ENCODE measurements at places on chromosomes 7 and 10. TPM values are rescaled to one million over a fixed set of nuclear protein-coding genes. Genes with fewer than 3 reads are reported as not detected.
A peak's percentile ranks its signal among the peaks of the same experiment; 100 is the strongest.

- no peak overlapping the region for H3K4me3 ChIP-seq
- no peaks in the 10 kb centered on the region for H3K36me3 ChIP-seq
- no peaks in the 10 kb centered on the region for H3K4me1 ChIP-seq
- H3K27ac ChIP-seq: no peak overlapping the region
Observed at GRCh38 chr7:111004310-111004901, 86.5 kb upstream of the LRRN3 start.

- H3K27ac ChIP-seq: no peak overlapping the region
- H3K27me3 ChIP-seq: no peaks in the 10 kb centered on the region
- no peaks in the 10 kb centered on the region for H3K4me1 ChIP-seq
Observed at GRCh38 chr7:38478404-38478803, 152.8 kb downstream of the AMPH start.

The MBLAC1 gene
- 1.7 TPM for total RNA-seq

DNA sequence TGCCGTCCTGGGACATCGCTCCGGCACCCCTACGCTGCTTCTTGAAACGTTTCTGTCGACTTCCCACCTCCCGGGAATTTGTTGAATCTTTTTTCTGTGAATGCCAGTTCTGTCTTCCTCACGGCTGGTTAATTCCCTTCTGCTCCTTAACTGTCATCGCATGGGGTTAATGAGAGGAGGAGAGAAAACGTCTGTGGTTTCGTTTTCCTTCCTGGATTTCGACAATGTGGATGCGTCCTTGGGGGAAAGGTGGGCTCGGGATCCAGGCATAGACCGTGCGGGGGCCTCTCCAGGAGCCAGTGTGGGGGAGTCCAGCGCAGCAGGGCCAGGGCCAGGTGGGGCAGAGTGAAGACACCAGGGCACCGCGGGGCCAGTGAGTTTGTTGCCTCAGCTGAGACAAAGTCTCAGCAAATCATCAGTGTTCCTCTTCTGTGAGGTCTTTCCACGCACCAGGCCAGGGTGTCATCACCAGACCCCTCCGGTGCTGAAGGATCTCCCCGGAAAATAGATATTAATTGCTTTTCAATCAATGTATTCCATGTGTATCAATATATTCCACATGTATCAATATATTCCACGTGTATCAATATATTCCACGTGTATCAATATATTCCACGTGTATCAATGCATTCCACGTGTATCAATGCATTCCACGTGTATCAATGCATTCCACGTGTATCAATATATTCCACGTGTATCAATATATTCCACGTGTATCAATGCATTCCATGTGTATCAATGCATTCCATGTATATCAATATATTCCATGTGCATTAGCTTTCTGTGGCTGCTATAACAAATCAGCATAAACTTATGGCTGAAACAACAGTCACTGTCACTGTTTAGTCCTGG lies 33.7 kb upstream of the CFAP46 start:
- H3K27me3 ChIP-seq: no peaks in the 10 kb centered on the region
- DNase-seq: no peak
- H3K4me3 ChIP-seq: no peak overlapping the region
- no peaks in the 10 kb centered on the region for H3K36me3 ChIP-seq
- peaks cover 4% of the 10 kb centered on the region for H3K4me1 ChIP-seq

GRCh38 chr10:4698075-4698474 lies 127.9 kb upstream of the AKR1E2 start:
- H3K4me1 ChIP-seq: no peaks in the 10 kb centered on the region
- H3K4me3 ChIP-seq: no peak overlapping the region
- DNase-seq: no peak

The C10orf143 gene
- 2.0 TPM for total RNA-seq

DNA sequence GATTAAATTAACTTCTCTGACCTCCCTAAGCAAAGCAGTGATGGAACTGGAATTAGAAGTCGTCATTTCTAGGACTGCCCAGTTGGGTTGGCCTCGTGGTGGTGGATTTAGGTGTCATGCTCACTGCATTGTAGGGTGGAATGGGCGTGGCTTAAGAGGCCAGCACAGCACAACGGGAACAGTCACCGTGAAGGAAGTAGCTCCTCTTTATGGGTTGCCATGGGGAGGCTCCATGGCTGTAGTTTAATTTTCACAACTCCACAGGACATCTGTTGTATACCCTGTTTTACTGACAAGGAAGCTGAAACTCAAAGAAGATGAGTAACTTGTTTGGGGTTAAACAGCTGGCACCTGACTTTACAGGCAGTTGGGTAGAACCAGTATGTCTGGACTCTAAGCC lies 208.3 kb downstream of the CELF2 start:
- H3K4me3 ChIP-seq: no peak overlapping the region
- no peak for DNase-seq
- H3K36me3 ChIP-seq: no peaks in the 10 kb centered on the region
- no peaks in the 10 kb centered on the region for H3K27me3 ChIP-seq

DNA sequence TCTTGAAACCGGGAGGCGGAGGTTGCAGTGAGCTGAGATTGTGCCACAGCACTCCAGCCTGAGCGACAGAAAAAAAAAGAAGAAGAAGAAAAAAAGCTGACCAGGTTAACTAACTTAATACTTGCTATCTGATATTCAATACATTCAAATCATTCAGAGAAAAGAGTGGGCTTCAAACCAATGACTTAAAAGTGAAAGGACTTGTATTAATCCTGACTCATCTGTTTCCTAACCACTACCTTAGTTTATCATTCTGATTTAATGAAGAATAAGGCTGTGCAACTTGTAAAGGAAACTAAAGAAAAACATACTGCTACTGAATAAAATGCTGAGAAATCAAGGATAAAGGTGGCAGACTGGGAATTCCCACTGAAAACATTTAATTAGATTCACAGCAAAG lies 128.4 kb downstream of the NRBF2 start:
- H3K27me3 ChIP-seq: no peaks in the 10 kb centered on the region
- no peak overlapping the region for H3K27ac ChIP-seq
- no peak overlapping the region for H3K4me3 ChIP-seq
- peaks cover 5% of the 10 kb centered on the region for H3K36me3 ChIP-seq
- no peaks in the 10 kb centered on the region for H3K4me1 ChIP-seq

- no peaks in the 10 kb centered on the region for H3K27me3 ChIP-seq
- no peaks in the 10 kb centered on the region for H3K4me1 ChIP-seq
- H3K27ac ChIP-seq: no peak overlapping the region
- DNase-seq: peak; percentile 41
- H3K36me3 ChIP-seq: no peaks in the 10 kb centered on the region
Observed at GRCh38 chr10:126058104-126058503, 161.7 kb downstream of the FANK1 start.

The FBXO24 gene
- total RNA-seq: 0.59 TPM

- H3K4me1 ChIP-seq: no peaks in the 10 kb centered on the region
- no peaks in the 10 kb centered on the region for H3K36me3 ChIP-seq
- H3K4me3 ChIP-seq: peak overlapping the region; percentile 89
- H3K27me3 ChIP-seq: no peaks in the 10 kb centered on the region
- peak overlapping the region; percentile 64 for H3K27ac ChIP-seq
- peak; percentile 27 for DNase-seq
Observed at GRCh38 chr10:101354328-101355071, 535 bp downstream of the BTRC start.

DNA sequence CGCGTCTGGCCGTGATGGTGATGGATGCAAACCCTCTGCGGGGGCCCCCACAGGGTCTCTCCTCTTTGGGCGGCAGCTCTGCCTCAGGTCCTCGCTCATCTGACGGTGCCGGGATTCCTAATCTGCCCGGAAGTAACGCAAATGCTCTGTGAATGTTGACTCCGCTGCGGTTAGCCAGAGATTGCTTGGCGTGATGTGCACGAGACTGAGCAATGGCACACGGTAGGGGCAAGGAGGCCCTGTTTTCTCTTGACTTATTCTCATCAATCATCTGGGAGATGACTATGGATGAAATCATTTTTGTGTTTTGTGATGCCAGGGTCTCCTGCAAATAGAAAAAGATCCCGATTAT lies 116.5 kb upstream of the ADAM12 start:
- H3K27me3 ChIP-seq: no peaks in the 10 kb centered on the region
- H3K36me3 ChIP-seq: no peaks in the 10 kb centered on the region
- H3K4me3 ChIP-seq: no peak overlapping the region
- no peaks in the 10 kb centered on the region for H3K4me1 ChIP-seq
- no peak for DNase-seq

GRCh38 chr10:75347186-75347585 lies 54.4 kb downstream of the ZNF503 start:
- no peak overlapping the region for H3K4me3 ChIP-seq
- no peaks in the 10 kb centered on the region for H3K4me1 ChIP-seq
- H3K36me3 ChIP-seq: no peaks in the 10 kb centered on the region
- H3K27me3 ChIP-seq: no peaks in the 10 kb centered on the region
- no peak overlapping the region for H3K27ac ChIP-seq
- no peak for DNase-seq

GRCh38 chr10:69459101-69459790 lies 8.0 kb downstream of the TSPAN15 start:
- H3K4me1 ChIP-seq: no peaks in the 10 kb centered on the region
- H3K36me3 ChIP-seq: no peaks in the 10 kb centered on the region
- H3K27ac ChIP-seq: no peak overlapping the region
- no peak for DNase-seq
- no peak overlapping the region for H3K4me3 ChIP-seq

- DNase-seq: no peak
- no peaks in the 10 kb centered on the region for H3K36me3 ChIP-seq
- no peak overlapping the region for H3K4me3 ChIP-seq
- H3K4me1 ChIP-seq: peaks cover 10% of the 10 kb centered on the region
- H3K27me3 ChIP-seq: no peaks in the 10 kb centered on the region
Observed at GRCh38 chr7:116783666-116784318, 78.6 kb upstream of the CAPZA2 start.

DNA sequence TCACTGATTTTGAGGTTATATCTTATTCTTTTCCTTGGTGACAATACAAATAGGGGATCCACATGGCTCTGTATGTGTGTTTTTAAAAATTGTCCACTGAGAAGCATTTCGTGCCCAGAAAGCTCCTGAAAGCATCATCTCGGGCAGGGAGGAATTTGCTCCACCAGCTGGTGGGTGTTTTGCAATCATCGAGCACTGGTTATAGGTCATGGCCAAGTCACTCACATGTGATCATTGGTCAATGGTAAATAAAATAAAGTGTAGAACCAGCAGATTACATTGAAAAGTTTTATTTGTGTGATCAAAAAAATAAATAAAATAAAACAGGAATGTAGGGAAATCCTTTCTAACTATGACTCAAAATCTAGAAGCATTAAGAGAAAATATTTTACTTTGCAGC lies 23.0 kb upstream of the SNX13 start:
- H3K27me3 ChIP-seq: no peaks in the 10 kb centered on the region
- no peak overlapping the region for H3K27ac ChIP-seq
- no peak for DNase-seq
- H3K4me1 ChIP-seq: no peaks in the 10 kb centered on the region

Data from H1 (cell line).